SK-N-MC (cell line): ENCODE measurements at places on chromosomes 4 and X.

DNA sequence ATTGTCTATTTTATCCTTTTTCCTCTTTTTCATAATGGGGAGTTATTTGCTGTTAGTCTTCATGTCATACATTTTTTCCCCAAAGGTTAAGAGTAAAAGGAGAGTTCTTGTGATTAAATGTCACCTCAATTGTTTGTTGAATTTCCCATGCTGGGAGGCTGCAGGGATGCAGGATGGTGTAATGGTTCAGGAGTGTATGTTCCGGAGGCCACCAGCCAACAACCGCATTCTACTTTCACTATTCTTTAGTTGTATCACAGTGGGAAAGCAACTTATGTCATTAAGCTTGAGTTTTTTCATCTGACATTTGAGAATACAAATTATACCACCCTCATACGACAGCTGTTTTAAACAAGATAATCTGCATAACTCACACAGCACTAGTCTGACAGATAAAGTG lies 15.4 kb downstream of the AFP start:
- no peak for DNase-seq

DNA sequence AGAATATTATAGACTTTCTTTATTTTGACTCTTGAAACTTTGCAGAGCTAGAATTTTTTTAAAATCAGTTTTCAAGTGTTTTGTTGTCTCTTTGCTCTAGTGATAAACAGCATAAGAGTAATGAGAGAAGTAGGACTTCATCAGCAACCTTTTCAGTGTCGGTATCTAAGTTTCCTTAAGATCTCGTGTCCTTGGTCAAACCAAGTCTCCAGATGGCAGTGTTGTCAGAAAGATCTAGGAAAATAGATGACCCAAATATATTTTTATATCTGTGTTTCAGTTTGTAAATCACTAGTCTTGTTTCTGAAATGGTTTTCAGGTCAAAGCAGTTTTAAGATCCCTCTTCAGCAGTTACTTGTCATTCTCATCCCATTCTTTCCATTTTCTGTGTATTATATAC lies 438.3 kb downstream of the RAPGEF2 start:
- DNase-seq, result no peak

DNA sequence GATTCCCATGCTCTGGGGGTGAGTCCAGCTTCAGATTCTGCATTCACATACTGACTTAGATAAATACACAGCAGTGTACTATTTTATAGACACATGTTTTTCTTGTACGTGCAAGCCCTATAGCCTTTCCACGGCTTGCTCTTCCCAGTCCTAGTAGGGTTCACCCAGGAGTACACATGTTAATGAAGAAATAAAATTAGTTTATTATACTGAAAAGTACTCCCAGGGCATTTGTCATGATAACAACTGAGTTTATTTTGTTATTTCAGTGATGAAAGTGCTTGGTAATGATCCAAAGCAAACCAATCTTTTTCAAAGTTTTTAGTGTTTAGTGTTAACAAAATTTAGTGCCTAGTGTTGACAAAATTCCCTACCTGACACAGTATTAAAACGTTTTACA lies 21.3 kb downstream of the MAPK10 start:
- DNase-seq, result no peak

- peak; percentile 76 for DNase-seq
Measured at GRCh38 chr4:106898621-106899230, 137.4 kb downstream of the DKK2 start.

GRCh38 chr4:54173281-54173912 lies 55.7 kb upstream of the PDGFRA start:
- DNase-seq, result no peak

- DNase-seq, result no peak
Measured at GRCh38 chr4:24475756-24476155, 108.6 kb downstream of the DHX15 start.

DNA sequence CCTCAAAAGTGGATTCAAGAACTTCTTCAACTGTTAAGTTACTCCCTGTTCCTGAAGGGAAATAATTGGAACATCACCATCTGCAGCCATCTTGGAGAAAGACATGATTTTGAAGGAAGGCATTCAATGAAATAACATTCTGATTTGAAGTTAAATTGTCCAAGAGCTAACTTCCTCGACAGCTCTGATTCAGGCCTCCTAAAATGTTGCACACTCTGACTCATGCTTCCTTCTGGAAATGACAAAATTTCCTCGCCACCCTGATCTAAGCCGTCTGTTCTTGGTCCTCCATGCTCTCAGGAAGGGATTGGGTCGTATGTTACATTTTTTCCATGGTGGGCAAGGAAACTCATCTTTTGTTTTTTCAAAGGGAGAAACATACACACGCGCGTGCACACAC lies 496.9 kb upstream of the DIPK2B start:
- no peak for DNase-seq

DNA sequence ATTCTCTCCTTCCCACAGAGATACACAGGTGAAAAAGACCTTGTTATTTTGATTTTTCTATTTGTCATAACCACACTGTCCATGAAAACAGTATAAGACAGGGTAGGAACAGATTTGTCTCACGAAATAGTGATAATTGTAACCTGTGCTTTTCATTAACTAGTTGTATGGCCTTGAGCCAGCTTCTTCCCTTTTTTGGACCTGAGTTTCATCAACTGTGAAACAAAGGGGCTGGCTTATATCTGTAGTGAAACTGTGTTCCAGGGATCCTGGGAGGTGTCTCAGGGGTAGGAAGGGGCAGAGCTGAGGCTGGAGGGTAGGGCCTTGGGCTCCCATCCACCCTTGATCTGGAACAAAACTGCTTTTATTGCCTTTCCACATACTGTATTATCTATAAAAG lies 50.9 kb downstream of the MED28 start:
- DNase-seq, result no peak

DNA sequence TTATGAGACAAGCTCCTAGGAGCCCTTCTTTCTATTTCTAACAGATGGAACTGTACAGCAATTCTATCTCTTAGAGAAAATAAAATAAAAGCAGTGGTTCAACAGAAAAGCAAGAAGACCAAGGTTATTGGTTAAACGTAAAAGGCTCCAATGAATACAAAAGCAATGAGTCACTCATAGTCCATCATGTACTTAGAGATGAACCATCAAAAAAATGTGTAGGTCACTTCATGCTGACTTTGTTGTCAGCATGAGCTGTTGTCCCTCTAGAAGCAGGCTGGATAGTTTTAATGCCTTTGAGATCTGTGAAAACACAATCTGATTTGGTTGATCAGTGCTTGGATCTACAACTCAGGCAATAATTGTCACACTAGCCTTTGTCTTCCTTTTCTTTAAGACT lies 378.6 kb upstream of the ANXA10 start:
- no peak for DNase-seq

DNA sequence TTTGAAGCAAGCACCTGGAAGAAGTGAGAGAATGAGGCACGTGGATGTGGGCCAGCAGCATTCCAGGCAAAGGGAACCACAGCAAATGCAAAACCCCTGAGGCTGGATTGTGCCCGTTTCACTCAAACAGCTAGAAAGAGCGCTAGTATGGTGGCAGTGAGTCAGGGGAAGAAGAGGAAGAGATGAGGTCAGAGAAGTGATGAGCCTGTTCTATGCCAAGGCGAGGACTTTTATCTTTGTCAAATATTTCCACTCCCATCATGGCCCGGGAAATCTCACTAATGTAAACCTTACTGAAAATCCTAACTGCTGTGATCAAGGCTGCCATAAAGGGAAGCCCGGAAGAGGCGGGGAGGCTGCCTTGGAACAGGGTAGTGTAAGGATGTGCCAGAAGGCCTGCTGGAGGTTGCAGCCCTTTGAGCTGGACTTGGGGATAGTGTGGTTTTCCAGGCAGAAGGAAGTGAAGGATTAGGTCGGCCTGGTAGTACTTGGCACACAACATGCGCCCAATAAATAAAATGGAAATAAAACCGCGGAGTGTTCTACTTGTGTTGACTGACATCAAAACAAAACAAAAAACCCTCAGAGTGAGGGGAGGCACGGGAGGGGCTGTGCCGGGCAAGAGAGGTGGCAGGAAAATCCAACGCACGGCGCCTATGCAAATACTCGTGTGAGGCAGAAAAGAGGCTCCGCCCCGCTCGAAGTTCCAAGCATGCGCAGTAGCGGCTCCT lies 1.2 kb upstream of the CDK16 start:
- no peak for DNase-seq

GRCh38 chrX:23202326-23202725 lies 132.3 kb upstream of the PTCHD1 start:
- no peak for DNase-seq

GRCh38 chr4:165326831-165327210 lies 648 bp upstream of the MSMO1 start:
- DNase-seq, result peak; percentile 34
